ENCODE measurements at places on chromosomes 5 and 9.

DNA sequence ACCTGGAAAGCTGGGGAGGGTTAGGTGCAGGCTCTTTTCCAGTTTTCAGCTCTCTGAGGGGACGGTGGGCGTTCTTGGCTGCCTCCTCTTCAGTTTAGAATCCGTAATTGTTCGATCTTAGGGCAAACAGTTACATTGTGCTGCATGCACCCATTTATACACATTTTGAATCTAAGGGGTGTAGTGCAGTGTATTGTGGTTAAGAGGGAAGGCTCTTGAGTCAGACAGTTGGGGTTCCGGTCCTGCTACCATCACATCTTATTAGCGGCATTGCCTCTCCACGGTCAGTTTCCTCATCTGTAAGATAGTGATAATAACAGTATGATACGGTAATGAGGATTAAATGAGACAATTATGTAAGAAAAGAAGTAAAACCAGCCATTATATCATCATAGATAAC lies 625 bp downstream of the EXOSC2 start:
- no peak for DNase-seq

DNA sequence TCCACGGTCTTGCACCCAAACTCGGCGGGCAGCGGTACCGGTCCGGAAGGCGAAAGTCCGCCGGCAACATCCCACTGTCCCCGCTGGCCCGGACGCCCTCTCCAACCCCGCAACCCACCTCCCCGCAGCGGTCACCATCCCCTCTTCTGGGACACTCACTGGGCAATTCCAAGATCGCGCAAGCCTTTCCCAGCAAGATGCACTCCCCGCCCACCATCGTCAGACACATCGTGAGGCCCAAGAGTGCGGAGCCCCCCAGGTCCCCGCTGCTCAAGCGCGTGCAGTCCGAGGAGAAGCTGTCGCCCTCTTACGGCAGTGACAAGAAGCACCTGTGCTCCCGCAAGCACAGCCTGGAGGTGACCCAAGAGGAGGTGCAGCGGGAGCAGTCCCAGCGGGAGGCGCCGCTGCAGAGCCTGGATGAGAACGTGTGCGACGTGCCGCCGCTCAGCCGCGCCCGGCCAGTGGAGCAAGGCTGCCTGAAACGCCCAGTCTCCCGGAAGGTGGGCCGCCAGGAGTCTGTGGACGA lies 33.3 kb downstream of the CD180 start:
- DNase-seq = no peak

DNA sequence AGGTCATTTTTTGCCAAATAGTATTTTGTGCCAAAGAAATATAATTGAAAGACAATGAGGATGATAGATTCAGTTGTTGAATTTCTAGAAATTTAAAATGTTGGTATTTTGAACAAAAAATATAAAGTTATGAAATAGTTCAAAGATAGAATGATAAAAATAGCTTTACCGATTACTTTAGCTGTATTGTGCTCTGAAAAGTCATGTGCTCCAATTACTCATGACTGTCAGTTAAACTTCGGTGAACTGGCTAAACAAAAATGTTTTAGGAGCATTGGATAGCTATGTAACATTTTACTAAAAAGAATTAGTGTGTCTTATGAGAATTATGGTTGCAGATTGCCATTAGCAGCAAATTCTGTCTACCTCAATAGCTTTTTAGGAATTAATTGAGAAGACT lies 177.3 kb upstream of the VCAN start:
- DNase-seq = no peak

- no peak for DNase-seq
These were observed 71.8 kb downstream of the SMARCA2 start for GRCh38 chr9:2086971-2087370.

DNA sequence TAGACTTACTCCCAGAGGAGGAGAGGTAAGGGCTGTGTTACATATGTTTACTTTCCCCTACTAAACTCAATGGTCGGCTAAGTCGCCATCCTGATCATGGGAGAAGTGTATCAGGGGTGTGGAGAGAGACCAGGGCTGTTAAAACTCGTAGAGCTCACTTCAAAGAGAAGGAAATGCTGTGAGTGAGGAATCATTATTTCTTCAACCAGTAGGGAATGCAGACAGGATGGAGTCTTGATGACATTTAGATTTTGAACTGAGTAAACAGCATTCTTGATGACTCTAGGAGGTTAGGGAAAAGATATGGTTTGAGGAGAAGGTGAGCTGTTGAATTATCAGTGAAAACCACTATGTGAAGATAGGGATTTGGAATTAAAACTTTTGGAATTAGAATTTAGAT lies 17.3 kb downstream of the RECK start:
- DNase-seq = no peak
